ENCODE measurements at places on chromosomes 2 and 18. TPM values are rescaled to one million over a fixed set of nuclear protein-coding genes. Genes with fewer than 3 reads are reported as not detected.

DNA sequence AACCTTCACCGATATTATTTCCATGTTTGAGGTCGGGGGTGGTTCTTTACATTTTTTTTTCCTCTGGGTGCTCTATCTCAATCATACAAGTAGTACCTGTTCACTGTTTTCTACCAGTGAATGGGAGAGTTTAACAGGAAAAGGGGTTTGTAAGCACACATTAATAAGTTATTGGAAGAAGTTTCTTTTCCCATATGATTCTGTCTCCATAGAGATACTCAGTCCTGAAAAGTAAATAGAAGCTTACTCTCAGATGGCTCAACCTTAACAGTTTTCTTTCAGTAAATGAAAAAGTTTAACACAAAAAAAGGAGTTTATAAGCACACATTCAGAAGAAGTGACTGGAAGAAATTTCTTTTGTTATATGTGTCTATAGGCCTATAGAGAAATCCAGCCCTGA lies 995.6 kb upstream of the SLC39A10 start:
- H3K4me1 ChIP-seq, result no peaks in the 10 kb centered on the region
- no peak overlapping the region for H3K4me3 ChIP-seq
- H3K27ac ChIP-seq, result no peak overlapping the region
- no peak for DNase-seq

DNA sequence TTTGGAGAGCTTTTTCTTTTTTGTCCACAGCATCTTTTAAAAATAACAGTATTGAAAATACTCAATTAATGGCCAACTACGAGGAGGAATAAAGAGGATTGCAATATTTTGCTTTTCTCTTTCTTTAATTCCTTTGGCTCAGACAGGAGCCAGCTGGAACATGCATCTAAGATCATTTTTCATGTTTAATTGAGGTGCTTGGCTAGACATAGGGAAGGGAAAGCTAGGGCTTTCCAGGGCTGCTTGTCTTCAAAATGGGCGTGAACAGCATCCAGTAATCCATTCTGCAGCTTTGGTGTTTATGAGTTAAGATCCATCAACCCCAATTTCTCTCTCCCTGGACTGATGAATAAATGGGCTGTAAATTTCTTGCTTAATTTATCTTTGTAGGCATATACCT lies 323.0 kb downstream of the PTPRM start:
- H3K4me1 ChIP-seq, result peaks cover under 1% of the 10 kb centered on the region
- H3K27ac ChIP-seq, result no peak overlapping the region
- H3K4me3 ChIP-seq, result no peak overlapping the region
- no peaks in the 10 kb centered on the region for H3K27me3 ChIP-seq
- DNase-seq, result no peak

- H3K4me1 ChIP-seq, result peaks cover 42% of the 10 kb centered on the region
- H3K4me3 ChIP-seq, result peak overlapping the region; percentile 72
- H3K27me3 ChIP-seq, result peaks cover 12% of the 10 kb centered on the region
- H3K36me3 ChIP-seq, result peaks cover 17% of the 10 kb centered on the region
- peak overlapping the region; percentile 50 for H3K27ac ChIP-seq
- no peak for DNase-seq
These were observed 448 bp downstream of the YPEL5 start for GRCh38 chr2:30147196-30147714.

- no peak for DNase-seq
- H3K4me3 ChIP-seq, result no peak overlapping the region
- H3K36me3 ChIP-seq, result no peaks in the 10 kb centered on the region
- no peaks in the 10 kb centered on the region for H3K4me1 ChIP-seq
- peaks cover 17% of the 10 kb centered on the region for H3K27me3 ChIP-seq
These were observed 507.9 kb upstream of the FANCL start for GRCh38 chr2:58749041-58749440.

- H3K27ac ChIP-seq, result no peak overlapping the region
- no peak overlapping the region for H3K4me3 ChIP-seq
These were observed 201.5 kb upstream of the ITGA4 start for GRCh38 chr2:181255651-181256050.

GRCh38 chr2:99181624-99182000 lies 628 bp downstream of the MRPL30 start:
- peaks cover 34% of the 10 kb centered on the region for H3K4me1 ChIP-seq
- H3K27ac ChIP-seq, result peak overlapping the region; percentile 96
- peaks cover 5% of the 10 kb centered on the region for H3K36me3 ChIP-seq
- DNase-seq, result no peak
- H3K27me3 ChIP-seq, result no peaks in the 10 kb centered on the region
- H3K4me3 ChIP-seq, result peak overlapping the region; percentile 98

GRCh38 chr2:6184532-6185292 lies 492.5 kb downstream of the SOX11 start:
- no peak overlapping the region for H3K27ac ChIP-seq
- H3K36me3 ChIP-seq, result peaks cover 2% of the 10 kb centered on the region
- peaks cover 2% of the 10 kb centered on the region for H3K27me3 ChIP-seq
- no peak for DNase-seq

GRCh38 chr2:232228971-232229894 lies 149.3 kb upstream of the ALPP start:
- no peak overlapping the region for H3K4me3 ChIP-seq
- H3K27me3 ChIP-seq, result no peaks in the 10 kb centered on the region
- H3K4me1 ChIP-seq, result peaks cover 2% of the 10 kb centered on the region
- peak; percentile 53 for DNase-seq

- peaks cover 13% of the 10 kb centered on the region for H3K36me3 ChIP-seq
- H3K4me3 ChIP-seq, result no peak overlapping the region
- H3K4me1 ChIP-seq, result peaks cover 37% of the 10 kb centered on the region
- no peaks in the 10 kb centered on the region for H3K27me3 ChIP-seq
These were observed 43.6 kb downstream of the SETBP1 start for GRCh38 chr18:44724105-44724778.

DNA sequence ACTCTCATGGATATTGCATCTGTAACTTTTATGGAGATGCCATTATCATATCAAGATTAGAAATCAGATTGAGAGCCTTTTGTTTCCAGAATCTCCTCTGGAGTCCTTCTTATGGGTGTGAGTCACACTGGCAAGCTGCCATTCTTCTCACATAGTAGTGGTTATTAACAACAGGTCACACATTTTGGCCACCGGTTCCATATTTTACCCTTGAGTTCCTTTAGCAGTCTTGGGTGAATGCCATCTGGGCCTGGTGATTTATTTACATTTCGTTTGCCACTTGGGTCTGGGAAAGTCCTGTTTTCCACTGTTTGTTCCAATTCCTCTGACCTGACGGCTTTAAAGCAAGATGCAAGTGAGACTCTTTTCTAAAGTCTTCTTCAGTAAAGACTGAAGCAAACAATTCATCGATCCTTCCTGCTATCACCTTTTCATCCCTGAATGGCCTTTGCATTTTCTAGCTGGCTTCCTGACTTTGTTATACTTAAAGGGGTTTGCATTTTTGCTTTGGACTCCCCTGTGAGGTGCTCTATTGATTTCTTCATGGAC lies 80.5 kb upstream of the CAVIN2 start:
- H3K4me1 ChIP-seq, result peaks cover 36% of the 10 kb centered on the region
- H3K27ac ChIP-seq, result peak overlapping the region; percentile 90
- DNase-seq, result no peak

GRCh38 chr2:156896294-156896693 lies 361.2 kb upstream of the GALNT5 start:
- DNase-seq, result no peak
- no peak overlapping the region for H3K27ac ChIP-seq
- H3K36me3 ChIP-seq, result peaks cover 2% of the 10 kb centered on the region
- H3K27me3 ChIP-seq, result peaks cover 26% of the 10 kb centered on the region
- peaks cover 11% of the 10 kb centered on the region for H3K4me1 ChIP-seq

- H3K4me3 ChIP-seq, result no peak overlapping the region
- no peaks in the 10 kb centered on the region for H3K36me3 ChIP-seq
- peaks cover 33% of the 10 kb centered on the region for H3K4me1 ChIP-seq
- no peak overlapping the region for H3K27ac ChIP-seq
- DNase-seq, result no peak
These were observed 1.8 kb upstream of the RNF149 start for GRCh38 chr2:101310090-101310833.

- DNase-seq, result no peak
- H3K4me1 ChIP-seq, result peaks cover 34% of the 10 kb centered on the region
- no peak overlapping the region for H3K27ac ChIP-seq
- no peak overlapping the region for H3K4me3 ChIP-seq
- peaks cover 9% of the 10 kb centered on the region for H3K27me3 ChIP-seq
These were observed 134.5 kb upstream of the TNP1 start for GRCh38 chr2:216994353-216994854.

DNA sequence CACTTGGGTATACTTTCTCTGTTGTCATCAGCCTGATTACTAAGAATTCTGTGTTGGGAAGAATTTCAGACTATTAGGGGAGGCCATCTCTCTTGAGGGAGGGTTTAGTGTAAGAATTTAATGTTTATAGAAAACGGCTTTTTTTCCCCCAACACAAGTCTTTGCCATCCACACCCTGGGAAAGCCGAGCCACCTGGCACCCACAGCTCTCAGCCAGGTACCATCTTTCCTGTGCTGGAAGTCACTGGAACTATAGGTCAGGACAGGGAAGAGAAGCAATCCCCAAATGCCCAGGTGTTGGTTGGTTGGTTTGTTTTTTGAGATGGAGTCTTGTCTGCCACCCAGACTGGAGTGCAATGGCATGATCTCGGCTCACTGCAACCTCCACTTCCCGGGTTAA lies 155.1 kb downstream of the SMAD7 start:
- peaks cover 20% of the 10 kb centered on the region for H3K4me1 ChIP-seq
- no peak overlapping the region for H3K27ac ChIP-seq
- DNase-seq, result no peak
- H3K36me3 ChIP-seq, result peaks cover 45% of the 10 kb centered on the region

DNA sequence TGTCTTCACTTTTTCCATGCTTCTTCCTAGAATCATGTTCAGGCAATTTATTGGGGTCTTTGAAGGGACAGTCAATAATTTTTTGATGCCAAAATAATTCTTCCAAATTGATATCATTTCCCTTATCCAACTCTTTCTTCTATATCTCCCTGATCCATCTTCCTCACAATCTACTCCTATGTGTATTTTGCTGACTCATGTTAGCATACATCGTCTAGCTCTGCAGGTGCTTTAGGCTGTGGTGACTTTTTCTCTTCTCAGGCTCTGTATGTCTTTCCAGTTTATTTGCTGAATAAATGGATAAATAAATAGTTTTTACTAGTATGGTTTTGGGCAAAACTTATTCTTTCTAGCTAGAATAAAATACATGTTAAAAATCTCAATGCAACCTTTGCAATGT lies 1650.9 kb upstream of the TMEFF2 start:
- no peak overlapping the region for H3K4me3 ChIP-seq
- peaks cover 10% of the 10 kb centered on the region for H3K36me3 ChIP-seq
- H3K27ac ChIP-seq, result peak overlapping the region; percentile 11
- no peak for DNase-seq
- peaks cover 41% of the 10 kb centered on the region for H3K4me1 ChIP-seq
- H3K27me3 ChIP-seq, result no peaks in the 10 kb centered on the region

- H3K4me1 ChIP-seq, result peaks cover 3% of the 10 kb centered on the region
- DNase-seq, result no peak
- H3K4me3 ChIP-seq, result no peak overlapping the region
- H3K27ac ChIP-seq, result no peak overlapping the region
- H3K36me3 ChIP-seq, result peaks cover 8% of the 10 kb centered on the region
- H3K27me3 ChIP-seq, result no peaks in the 10 kb centered on the region
These were observed 82.8 kb downstream of the ASXL3 start for GRCh38 chr18:33660696-33661310.

- H3K4me3 ChIP-seq, result no peak overlapping the region
- H3K4me1 ChIP-seq, result peaks cover 70% of the 10 kb centered on the region
- no peaks in the 10 kb centered on the region for H3K27me3 ChIP-seq
- peaks cover 9% of the 10 kb centered on the region for H3K36me3 ChIP-seq
- peak overlapping the region; percentile 81 for H3K27ac ChIP-seq
These were observed 38.2 kb downstream of the CRIM1 start for GRCh38 chr2:36393738-36394256.

Gene IMMT
- 81.8 TPM for total RNA-seq

Gene SERPINB5
- total RNA-seq, result not detected

Gene CYS1
- total RNA-seq, result 5.5 TPM

Gene ASNSD1
- 46.0 TPM for total RNA-seq
